ENCODE measurements at places on chromosomes 12 and 14.

DNA sequence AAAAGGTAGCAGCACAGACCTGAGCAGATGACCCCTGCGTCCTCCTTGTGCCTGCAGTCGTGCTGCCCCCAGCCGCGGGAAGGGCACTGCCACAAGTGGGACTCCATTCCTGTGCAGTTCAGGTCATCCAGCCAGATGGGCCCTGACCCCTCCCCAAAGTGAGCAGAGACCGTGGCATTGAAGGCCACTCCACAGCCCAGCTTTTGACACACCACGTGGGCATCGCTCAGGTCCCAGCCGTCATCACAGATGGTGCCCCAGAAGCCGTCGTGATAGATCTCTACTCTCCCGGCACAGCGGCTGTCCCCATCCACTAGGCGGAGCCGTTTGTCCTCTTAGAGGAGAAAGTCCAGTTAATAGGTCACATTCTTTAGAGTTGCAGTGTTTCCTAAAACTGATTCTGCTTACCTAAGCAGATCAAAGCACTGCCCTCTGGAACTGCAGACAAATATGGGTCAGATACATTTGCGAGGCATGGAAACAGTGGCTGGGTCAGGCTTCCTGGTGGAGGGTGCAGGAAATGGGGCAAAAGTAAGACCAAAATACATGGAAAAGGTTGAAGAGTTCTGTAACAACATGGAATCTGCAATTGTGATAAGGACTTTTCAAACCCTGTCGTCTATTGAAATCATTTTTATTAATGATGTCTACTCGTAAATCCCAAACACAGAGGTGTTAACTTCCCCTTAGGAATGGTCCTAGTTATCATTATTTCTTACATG lies 69.4 kb downstream of the CD163L1 start:
- DNase-seq, result no peak

GRCh38 chr12:643475-644302 lies 19.6 kb downstream of the NINJ2 start:
- no peak for DNase-seq

- no peak for DNase-seq
Observed at GRCh38 chr12:31018790-31019505, 54.7 kb upstream of the DDX11 start.

GRCh38 chr14:36493761-36494160 lies 26.3 kb downstream of the NKX2-1 start:
- no peak for DNase-seq

DNA sequence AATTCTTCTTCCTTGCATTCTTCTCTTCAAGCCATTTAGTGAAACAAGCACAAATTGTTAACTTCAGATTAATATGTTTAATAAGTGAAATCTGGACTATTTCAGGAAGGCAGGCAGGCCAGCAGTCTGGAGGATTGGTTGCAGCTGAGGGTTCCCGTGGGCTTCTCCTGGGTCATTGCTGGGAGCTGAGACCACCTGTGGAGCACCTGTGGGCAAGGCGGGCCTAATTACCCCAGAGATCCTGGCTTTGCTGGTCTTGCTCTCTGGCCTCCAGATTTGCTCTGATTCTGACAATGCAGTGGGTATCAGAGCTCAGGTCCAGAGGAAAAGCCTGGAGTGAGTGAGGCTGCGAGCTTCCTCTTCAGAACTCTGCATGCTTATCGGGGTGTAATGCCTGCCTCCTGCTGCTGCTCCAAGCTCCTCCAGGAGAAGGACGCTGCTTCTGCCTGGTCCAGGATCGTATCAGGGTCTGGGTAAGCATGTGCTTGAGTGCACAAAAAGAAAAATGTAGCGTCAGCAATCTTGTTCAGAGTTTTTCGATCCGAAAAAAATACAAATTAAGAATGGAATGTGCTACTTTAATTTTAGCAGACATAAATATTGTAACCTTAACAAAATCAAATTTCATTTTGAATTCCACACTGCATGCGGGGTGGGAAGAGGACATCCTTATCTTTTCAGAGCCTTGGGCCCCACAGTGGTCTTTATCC lies 93.8 kb downstream of the TMEM30B start:
- DNase-seq, result no peak

GRCh38 chr14:75084513-75084912 lies 15.1 kb downstream of the ZC2HC1C start:
- DNase-seq, result no peak

GRCh38 chr14:23110579-23111365 lies 6.0 kb upstream of the CIROP start:
- DNase-seq, result no peak

- no peak for DNase-seq
Observed at GRCh38 chr14:84520711-84521338, 1009.1 kb upstream of the FLRT2 start.

DNA sequence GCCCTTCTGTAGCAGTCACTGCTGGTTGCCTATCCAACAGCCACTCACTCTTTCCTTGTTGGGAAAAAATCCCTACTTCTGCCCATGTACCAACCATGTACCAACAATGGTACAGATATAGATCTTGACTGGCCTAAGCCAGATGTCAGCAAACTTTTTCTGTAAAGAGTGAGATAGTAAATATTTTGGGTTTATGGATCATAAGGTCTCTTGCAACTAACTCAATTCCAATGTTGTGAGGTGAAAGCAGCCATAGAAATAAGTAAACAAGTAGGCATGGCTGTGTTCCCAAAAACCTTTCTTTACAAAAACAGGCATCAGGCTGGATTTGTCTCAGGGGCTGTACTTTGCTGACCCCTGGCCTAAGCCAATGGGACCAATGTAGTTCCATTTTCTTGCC lies 73.5 kb downstream of the ARMH4 start:
- no peak for DNase-seq

DNA sequence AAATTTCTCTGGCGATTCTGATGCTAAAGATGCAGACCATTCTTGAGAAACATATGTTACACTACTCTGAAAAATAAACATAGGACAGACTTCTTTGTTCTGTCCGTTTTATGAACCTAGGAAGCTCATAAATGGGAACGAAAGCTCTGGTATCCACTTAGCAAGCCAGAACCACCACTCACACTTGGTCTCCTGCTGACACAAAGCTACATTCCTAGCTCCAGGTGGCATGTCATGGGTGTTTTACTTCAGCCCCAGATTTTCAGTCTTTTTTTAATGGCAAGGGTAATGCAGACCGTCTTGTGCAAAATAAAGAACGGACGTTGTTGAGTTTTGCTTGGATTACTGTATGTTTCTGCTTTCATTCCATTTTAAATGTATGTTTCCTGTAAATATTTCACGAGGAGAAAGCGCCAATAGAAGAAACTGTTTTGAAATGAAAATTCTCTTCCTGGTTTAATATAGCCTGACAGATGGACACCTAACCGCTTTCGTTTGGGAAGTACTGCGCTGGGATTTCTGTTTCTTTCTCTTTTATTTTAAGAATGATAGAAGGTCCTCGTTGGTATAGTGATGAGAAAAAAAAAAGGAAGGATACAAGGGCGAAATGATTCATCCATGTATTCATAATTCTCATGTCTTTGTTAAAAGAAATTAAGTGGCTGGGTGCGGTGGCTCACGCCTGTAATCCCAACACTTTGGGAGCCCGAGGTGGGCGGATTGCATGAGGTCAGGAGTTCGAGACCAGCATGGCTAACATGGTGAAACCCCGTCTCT lies 871 bp upstream of the COQ5 start:
- DNase-seq, result no peak
